ENCODE measurements at places on chromosomes 6 and 20.
A peak's percentile ranks its signal among the peaks of the same experiment; 100 is the strongest.

- no peak for DNase-seq
Measured at GRCh38 chr6:159261995-159262394, 92.8 kb downstream of the FNDC1 start.

DNA sequence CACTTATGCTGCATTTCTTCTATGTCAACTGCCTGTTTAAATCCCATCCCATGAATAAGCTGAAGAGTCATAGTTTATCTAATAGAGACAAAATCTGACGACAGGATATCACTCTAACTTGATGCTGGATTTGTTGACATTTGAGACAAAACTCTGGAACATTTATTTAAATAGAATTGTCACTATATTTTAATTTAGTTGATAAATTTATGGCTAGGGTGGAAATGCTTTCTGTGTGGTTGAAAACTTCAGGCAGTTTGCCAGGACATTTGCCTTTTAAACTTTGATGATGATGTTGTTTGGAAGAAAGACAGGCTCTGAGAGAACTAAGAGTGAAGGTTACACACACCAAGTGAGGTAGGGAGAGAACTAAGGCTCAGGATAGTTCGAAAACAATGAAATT is 68.1 kb downstream of the GJA1 start:
- DNase-seq: no peak

- DNase-seq: no peak
Measured at GRCh38 chr6:138537106-138537505, 37.8 kb upstream of the NHSL1 start.

- DNase-seq: no peak
Measured at GRCh38 chr6:134138226-134138975, 86.0 kb upstream of the SLC2A12 start.

GRCh38 chr6:8238773-8239683 is 136.7 kb upstream of the EEF1E1 start:
- DNase-seq: peak; percentile 74

- DNase-seq: no peak
Measured at GRCh38 chr20:53917145-53918019, 153.0 kb downstream of the BCAS1 start.

DNA sequence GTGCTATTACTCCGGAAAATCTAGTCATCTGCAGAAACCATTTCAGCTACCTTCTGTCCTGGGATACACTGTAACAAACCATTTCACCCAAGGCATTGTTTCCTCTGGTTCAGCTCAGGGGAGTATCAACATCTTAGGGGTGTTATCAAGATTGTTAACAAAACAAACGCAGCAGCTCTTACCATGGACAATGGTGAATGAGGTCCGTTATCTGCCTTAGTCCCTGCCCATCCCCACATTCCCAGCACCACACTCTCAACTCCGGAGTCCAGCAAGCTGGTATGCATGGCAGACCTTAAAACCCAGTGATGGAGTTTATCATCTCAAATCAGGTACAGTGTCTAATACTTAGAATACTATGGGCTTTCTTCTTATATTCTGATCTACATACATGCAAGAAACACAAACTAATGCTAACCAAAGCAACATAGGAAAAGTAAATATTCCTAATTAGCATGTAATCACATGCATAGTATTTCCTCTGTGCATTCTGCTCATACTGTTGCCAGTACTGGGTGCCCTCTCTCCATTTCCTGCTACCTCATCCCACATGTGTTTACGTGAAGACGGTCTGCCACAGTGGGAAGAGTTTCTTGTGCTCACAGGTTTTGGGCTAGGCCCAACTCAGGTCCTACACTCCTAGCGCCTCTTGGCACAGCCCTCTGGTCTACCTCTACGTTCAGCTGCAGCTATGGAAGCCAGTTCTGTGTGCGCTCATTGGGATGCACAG is 123.9 kb downstream of the DTNBP1 start:
- DNase-seq: no peak

GRCh38 chr20:63655249-63655648 is 2.0 kb upstream of the STMN3 start:
- DNase-seq: no peak

- no peak for DNase-seq
Measured at GRCh38 chr20:24472426-24472825, 3.0 kb downstream of the SYNDIG1 start.

DNA sequence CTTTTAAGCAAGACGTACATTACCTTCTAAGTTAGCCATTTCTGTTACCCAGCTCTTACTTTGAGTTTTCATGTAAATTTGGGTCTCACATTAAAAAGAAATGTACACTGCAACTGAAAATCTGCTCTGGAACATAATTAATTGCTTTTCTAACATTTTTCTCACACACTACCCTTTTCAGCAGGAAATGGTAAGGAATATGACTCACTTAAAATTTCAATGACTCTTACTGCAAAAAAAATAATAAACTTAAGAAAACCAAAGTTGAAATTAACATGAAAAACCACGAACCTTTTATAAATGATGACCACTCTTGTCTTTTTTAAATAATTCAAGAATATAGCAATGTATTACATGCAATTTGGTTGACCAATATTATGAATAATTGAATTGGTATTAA is 1.3 kb downstream of the CGA start:
- no peak for DNase-seq

- no peak for DNase-seq
Measured at GRCh38 chr6:108168090-108168463, 2.3 kb downstream of the NR2E1 start.

DNA sequence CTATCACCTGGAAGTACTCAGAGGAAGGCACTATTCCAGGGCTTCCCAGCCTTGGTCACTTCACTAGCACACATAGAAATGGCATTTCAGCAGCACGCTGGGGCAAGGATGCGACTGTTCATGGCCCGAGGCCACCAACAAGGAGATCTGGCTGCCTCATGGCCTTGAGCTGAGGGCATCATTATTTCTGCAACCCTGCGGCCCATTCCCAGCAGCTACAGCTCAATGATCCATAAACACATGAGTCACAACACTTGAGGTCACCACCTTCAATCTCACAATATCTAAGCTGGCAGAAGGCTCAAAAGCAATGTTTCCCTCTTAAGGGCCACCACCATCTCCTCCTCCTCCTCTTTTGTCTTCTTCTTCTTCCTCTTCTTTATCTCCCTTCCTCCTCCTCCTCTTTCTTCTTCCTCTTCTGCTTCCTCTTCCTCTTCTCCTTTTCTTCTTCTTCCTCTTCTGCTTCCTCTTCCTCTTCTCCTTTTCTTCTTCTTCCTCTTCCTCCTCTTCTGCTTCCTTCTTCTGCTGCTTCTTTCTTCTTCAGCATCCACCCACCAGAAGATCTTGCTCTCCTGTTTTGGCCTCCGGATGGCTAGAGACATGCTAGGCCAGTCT is 382.9 kb upstream of the CNR1 start:
- DNase-seq: no peak

DNA sequence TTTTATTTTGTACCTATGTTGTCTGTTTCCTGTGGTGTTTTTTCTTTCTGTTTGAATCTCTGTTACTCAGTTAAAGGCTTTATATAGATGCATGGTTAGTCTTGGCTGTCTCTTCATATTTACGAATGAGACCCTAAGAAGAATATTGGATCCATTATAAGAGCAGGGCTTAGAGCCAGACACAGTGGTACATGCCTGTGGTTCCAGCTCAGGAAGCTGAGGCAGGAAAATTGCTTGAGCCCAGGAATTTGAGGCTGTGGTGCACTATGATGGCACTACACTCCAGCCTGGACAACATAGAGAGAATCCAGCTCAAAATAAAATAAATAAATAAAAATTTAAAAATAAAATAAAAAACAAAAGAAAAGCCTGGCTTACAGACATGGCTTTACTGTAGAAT is 211.1 kb downstream of the SOD2 start:
- no peak for DNase-seq

Measured in NCI-H1417 (cell line).